GM12878 (cell line): ENCODE measurements at places on chromosomes 2 and 18. TPM values are rescaled to one million over a fixed set of nuclear protein-coding genes. Genes with fewer than 3 reads are reported as not detected.

- no peak for DNase-seq
These were observed 43.9 kb downstream of the PSD4 start for GRCh38 chr2:113217455-113218282.

DNA sequence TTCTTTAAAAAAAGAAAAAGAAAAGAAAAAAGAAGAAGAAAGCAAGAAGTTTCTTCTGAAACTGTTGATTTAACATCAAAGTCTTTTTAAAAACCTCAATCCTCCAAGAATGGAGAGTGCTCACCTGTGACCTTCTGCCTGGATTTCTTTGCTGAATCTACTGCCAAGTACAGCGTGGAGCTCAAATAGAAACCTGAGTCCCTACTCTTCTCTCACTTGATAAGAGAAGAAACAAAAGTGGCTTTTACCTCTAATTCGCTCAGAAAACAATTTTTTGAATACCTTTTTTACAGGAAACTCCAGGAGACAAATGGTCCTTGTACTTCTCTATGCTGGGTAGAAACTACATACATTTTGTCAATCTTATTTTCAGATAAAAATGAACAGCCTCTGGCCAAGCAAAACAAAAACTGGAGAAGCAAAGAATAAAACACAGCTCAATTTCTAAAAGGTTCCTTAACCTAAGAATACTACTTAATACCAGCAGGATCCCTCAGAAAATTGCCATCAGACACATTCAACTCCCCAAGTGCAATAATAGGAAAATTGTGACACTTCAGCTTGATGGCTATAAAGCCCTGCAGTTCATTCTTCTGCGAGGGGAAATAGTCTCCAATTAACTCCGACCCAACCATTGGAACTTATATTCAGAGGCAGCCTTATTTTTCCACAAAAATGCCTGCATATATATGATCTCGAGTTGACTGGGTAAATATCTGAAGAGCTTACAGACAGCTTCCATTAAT lies 85.8 kb downstream of the GRB14 start:
- DNase-seq, result no peak

DNA sequence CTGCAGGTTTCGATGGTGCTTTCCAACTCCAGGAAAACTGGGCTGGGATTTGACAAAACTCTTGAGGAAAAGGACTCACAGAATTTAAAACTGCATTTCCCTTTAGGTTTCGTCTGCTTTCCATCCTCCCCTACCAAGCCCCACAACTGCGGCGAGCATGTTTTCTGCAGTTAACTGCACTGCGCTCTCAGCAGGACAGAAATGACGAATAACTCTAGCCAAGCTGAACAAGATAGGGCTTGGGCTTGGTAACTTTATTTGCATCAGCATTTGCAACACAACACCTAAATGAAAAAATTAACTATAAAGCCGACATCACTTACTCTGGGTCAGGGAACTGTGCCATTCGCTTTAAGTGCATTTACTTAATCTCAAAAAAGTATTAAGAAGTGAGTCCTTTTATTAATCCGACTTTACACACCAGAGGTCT lies 669 bp upstream of the PIKFYVE start:
- DNase-seq, result no peak

The CEBPZ gene
- 57.6 and 62.0 TPM in 2 replicates for total RNA-seq

DNA sequence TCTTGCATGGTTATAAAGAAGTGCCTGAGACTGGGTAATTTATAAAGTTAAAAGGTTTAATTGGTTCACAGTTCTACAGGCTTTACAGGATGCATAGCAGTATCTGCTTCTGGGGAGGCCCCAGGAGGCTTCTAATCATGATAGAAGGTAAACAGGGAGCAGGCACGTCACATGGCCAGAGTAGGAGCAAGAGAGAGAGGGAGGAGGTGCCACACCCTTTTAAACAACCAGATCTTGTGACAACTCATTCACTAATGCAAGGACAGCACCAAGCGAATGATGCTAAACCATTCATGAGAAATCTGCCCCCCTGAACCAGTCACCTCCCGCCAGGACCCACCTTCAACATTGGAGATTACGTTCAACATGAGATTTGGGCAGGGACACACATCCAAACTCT lies 141.1 kb downstream of the EN1 start:
- no peak for DNase-seq

GRCh38 chr2:112579241-112579640 lies 5.2 kb upstream of the CHCHD5 start:
- no peak for DNase-seq

The SERPINB10 gene
- total RNA-seq, result 17.5 and 21.6 TPM in 2 replicates

DNA sequence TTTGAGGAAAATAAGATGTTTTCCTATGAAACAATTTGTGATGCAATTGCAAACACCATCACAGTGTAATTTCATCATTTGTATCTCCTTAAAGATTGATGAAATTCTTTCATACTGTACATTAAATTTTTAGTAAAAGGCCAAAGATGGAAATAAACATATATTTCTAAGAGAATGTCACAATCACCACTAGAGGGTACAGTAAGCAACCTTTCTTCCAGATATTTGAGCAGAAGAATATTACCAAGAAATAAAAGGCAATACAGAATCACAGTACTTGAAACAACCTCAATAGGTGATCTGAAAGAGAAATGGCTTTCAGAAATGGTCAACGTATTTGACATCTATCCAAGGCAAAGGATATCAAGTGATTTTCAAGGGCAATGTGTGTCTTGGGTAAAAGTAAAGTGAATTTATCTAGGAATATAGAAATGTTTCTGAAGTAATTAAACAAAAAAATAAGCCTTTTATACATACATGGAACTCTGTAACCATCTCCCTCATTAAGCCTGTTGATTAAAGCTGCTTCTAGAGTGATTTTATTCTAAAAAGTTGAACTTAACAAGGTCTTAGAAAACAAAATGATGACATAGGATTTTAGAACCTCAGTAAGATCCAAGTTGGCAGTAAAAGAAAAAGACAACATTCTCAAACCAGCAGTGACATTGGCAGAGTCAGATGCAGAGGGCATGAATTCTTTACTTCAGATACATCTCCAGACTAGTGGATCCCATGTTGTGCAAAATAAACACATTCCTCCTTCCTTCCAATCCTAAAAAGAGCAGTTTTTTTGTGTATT lies 90.3 kb upstream of the SESTD1 start:
- DNase-seq, result no peak

GRCh38 chr2:69168950-69169654 lies 156.1 kb downstream of the ANTXR1 start:
- DNase-seq, result no peak

DNA sequence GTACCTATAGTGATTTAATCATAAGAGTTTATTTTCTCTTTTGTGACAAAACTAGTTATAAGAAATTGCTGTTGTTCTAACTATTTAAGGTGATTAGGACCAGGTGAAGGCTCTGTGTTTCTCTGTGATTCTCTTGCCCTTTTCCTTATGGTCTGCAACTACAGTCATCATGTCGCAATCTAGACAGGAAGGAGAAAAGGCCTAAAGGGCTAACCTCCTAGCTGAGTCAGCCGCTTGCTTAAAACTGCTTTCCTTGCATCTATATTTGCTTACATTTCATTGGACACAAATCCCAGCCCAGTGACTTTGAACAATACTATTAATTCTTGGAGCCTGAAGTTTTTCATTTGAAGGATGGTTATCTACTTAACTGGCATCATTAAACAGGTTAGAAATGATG lies 93.1 kb downstream of the PIK3C3 start:
- DNase-seq, result no peak

- DNase-seq, result no peak
These were observed 800.8 kb upstream of the SOX11 start for GRCh38 chr2:4891394-4891793.

DNA sequence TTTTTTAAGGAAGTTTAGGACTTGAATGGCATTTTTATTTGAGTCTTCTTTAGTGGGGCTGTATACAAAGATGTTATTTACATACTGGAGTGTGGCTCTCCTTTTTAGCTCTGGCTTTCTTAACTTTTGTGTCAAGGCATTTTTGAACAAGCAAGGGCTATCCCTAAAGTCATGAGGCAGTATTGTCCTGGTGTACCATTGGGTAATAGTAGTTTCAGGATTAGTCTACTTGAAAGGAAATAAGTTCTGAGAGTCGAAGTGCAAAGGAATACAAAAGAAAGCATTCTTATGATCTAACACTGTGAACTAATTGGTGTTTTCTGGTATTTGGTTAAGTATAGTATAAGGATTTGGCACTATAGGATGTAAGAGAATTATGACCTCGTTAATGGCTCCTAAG lies 1.9 kb upstream of the CYP27A1 start:
- no peak for DNase-seq

The LIPG gene
- 0.18 and 0.19 TPM in 2 replicates for total RNA-seq

The ZC3H6 gene
- 4.7 and 5.0 TPM in 2 replicates for total RNA-seq

- no peak for DNase-seq
These were observed 12.0 kb downstream of the SERPINE2 start for GRCh38 chr2:224027070-224027469.

The GPR39 gene
- 0.08 and 0.23 TPM in 2 replicates for total RNA-seq

The LYPD1 gene
- total RNA-seq, result not detected in 2 replicates

DNA sequence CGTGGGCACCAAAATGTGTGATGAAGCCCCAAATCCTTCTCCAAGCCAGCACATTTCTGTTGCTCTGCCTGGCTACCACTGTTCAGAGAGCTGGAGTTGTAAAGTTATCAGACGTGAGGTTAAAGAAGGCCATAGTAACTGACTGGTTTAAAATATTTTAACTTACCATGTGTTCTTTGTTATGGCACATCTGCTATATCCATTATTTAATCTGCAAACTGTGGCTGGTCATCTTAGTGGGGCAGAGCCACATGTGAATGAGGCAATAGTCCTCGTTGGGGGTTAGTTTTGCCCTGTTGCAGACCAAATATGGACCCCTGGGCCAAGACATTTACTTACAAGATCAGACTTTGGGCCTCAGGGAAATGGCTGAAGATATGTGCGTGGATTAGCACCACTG lies 214.4 kb upstream of the RASGRP3 start:
- DNase-seq, result no peak

- no peak for DNase-seq
These were observed 39.2 kb downstream of the SEMA4F start for GRCh38 chr2:74693213-74693612.

The RAB6D gene
- total RNA-seq, result not detected in 2 replicates

The ELP2 gene
- 88.8 and 92.8 TPM in 2 replicates for total RNA-seq

The SERPINB2 gene
- 9.6 and 12.5 TPM in 2 replicates for total RNA-seq

DNA sequence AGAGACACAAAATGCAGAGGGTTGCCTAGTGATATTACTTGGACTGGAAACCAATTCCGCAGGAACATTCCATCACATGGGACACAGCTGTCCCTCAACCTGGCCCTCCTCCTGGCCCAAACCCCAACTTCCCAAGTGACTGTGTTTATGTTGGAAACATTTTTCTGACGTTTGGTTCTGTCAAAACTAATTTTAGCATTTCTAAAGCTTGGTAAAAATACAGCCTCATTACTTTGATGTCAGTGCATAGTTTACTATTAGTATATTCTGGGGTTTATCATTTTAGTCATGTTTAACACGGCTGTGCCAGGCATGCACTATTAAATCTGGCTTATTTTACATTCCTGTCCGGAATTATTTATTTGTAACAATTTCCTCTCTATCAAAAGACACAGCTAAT lies 69.9 kb downstream of the GLI2 start:
- no peak for DNase-seq

The RAMP1 gene
- total RNA-seq, result not detected in 2 replicates
